ENCODE measurements at places on chromosomes 1 and 21. TPM values are rescaled to one million over a fixed set of nuclear protein-coding genes. Genes with fewer than 3 reads are reported as not detected.

The RIPK4 gene
- total RNA-seq: 62.5 TPM

The FCMR gene
- 7.4 TPM for total RNA-seq

- no peaks in the 10 kb centered on the region for H3K4me1 ChIP-seq
- DNase-seq: no peak
- H3K27me3 ChIP-seq: no peaks in the 10 kb centered on the region
- H3K27ac ChIP-seq: no peak overlapping the region
Observed at GRCh38 chr1:41640756-41641474, 156.4 kb upstream of the EDN2 start.

- no peaks in the 10 kb centered on the region for H3K36me3 ChIP-seq
- no peaks in the 10 kb centered on the region for H3K27me3 ChIP-seq
- no peak for DNase-seq
- no peak overlapping the region for H3K27ac ChIP-seq
- H3K4me3 ChIP-seq: no peak overlapping the region
Observed at GRCh38 chr1:53554592-53555305, 95.5 kb downstream of the DMRTB1 start.

DNA sequence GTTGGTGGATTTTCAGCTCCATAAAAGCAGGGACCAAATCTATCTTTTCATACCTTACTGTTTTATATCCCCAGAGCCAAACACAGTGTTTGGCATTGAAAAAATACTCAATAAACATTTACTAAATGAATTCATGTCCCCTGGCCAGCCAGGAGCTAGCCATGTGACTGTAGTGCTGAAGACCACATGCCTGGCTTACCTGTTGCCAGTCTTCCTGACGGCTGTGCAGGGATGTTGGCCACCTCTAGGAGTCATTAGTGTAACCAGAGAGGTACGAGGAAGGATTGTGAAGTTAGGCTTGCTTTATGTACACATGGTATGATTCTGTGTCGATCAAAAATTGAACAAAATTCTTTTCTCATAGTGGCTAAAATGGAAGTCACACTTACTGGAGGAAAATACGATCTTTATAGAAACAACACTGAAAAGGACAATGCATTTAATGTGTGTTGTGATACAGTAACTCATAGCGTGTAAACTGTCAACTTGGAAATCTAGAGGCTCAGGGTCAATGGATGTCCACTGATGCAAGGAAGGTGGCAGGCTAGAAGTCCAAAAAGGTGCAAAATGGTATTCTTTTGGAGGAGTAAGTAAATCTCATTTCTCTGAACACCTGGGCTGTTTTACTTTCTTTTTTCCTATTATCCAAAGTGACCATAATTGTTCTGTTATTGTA, 60.9 kb downstream of the FGGY start:
- no peak for DNase-seq
- no peak overlapping the region for H3K4me3 ChIP-seq
- H3K36me3 ChIP-seq: no peaks in the 10 kb centered on the region
- no peaks in the 10 kb centered on the region for H3K4me1 ChIP-seq
- no peaks in the 10 kb centered on the region for H3K27me3 ChIP-seq

GRCh38 chr1:25795946-25796810, 3.8 kb upstream of the SELENON start:
- H3K27ac ChIP-seq: no peak overlapping the region
- H3K4me3 ChIP-seq: no peak overlapping the region
- H3K27me3 ChIP-seq: no peaks in the 10 kb centered on the region
- H3K36me3 ChIP-seq: no peaks in the 10 kb centered on the region
